Stimulated activated naive CD8-positive, alpha-beta T cell treated with anti-CD3 and anti-CD28 coated beads, Interleukin-15, Interleukin-2, amounts not matched to agents 100 U/mL and 50 U/mL, for 24 hours (primary cell): ENCODE measurements at places on chromosomes 2 and 18.

- DNase-seq, result no peak
Observed at GRCh38 chr2:96565111-96565510, 28.6 kb downstream of the ARID5A start.

DNA sequence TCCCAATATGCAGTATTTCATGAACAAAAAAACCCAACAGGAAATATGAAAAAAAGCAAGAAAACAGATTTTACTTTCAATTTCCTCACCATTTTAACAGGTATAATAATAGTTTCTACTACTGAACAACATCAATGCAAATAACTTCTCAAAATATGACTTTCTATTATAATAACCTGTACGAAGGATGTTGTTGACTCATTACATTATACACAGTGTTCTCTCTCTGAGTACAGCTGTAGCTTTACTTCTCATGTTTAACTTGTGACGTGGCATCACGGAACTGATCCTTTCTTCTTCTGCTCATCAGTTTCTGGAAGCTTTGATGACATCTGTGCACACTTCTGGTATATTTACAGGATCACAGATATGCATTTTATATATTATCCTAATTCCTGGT is 40.0 kb downstream of the FAM228A start:
- DNase-seq, result no peak

- no peak for DNase-seq
Observed at GRCh38 chr2:75190271-75190990, 8.9 kb downstream of the TACR1 start.

GRCh38 chr2:100200985-100201384 is 58.6 kb upstream of the AFF3 start:
- no peak for DNase-seq

- no peak for DNase-seq
Observed at GRCh38 chr2:33378556-33379210, 97.8 kb upstream of the RASGRP3 start.

DNA sequence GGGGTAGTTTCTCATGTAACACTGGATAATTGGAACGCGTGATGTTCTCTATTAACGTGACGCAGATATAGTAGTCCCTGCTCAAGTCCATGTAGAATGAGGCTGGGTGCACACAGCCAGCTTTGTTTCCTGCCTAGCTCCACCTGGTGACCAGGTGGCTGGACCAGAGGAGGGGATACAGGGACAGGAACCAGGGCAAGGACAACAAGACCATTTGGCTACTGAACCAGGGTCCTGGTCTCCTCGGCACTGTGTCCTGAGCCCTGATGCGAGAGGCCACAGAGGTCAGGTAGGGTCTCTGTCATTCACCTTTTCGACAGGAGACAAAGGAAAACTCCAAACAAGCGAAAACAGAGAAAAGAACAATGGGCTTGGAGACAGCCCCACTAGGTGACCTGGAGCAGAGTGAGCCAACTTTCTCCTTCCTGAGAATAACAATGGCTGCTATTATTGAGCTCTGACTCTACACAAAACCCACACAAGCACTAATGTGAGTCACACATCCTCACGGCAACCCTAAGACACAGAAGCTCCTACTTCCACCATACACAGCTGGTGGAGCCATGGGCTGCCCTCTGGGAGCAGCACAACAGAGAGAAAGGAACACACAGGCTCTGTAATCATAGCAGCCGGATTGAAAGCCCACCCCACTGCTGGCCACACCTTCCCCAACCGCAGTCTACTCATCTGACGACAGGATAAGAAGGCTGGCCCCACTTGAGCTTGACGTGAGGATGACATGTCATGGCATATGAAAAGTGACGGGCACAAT is 67.3 kb upstream of the TEX51 start:
- no peak for DNase-seq

GRCh38 chr2:6352247-6352646 is 513.5 kb downstream of the CMPK2 start:
- no peak for DNase-seq

DNA sequence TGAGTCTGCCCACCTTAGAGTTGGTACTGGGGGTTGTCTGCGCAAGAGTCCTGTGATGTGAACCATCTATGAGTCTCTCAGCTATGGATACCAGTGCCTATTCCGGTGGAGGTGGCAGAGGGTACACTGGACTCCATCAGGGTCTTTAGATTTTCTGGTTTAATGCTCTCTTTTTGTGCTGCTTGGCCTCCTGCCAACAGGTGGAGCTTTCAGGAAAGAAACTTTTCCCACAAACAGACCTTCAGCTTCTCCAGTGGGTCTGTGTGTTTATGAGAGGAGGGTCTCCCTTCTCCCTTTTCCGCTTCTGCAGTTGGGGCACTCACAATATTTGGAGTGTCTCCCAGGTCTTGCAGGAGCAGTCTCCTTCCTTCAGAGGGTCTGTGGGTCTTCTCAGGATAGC is 1721.9 kb upstream of the SLC39A10 start:
- DNase-seq, result no peak

DNA sequence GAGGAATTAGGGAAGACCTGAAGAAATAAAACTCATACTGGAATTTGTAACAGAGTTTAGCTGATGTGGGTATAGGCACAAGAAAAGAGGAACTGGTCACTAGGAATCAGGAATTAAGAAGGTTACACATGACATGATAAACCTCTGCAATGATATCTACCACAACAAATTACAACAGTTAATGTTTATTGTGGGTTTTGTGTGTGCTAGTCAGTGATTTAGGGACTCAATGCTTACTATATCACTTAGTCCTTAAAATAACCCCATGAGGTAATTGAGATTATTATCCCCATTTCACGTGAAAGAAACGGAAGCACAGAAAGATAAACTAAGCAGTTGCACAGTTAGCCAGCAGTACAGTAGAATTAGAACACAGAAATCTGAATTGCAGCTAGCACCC is 415.8 kb upstream of the ZEB2 start:
- DNase-seq, result no peak

- no peak for DNase-seq
Observed at GRCh38 chr2:102010902-102011301, 19.1 kb downstream of the IL1R2 start.

DNA sequence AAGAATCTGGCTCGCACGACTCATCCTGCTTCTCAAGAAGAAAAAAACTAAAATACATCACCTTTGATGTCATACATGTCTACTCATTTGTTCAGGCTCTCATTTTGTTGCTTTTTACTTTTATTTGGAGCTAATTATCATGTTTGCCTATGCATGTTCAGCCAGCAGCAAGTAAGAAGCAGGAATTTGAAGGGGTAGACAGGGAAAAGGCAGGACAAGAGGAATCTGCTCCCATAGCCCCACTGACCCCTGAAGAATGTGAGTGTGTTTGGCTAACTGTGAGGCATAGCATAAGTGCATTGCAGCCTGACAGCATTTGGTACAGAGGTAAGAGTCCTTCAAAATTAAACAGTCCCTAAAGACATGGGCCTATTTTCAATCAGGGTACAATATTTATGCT is 72.7 kb downstream of the NYAP2 start:
- DNase-seq, result no peak

DNA sequence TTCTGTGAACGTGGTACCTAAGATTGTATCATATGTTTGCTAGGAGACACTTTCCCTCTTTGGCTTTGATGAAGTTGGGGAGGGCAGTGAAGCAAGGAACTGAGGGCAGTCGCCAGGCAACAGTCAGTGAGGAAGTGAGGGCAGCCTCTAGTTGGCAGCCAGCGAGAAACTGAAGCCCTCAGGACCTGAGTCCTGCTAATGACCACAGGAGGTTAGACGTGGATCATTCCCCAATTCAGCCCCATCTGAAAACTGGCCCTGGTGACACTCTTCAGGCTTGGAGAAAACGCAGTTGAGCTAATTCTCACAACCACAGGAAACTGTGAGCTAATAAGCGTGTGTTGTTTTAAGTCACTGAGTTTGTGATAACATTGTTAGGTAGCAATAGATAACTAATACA is 84.5 kb upstream of the REG3G start:
- DNase-seq, result no peak

- no peak for DNase-seq
Observed at GRCh38 chr2:107091163-107091864, 205.3 kb upstream of the ST6GAL2 start.

- DNase-seq, result peak; percentile 67
Observed at GRCh38 chr18:13566941-13567746, 159.2 kb downstream of the FAM210A start.

DNA sequence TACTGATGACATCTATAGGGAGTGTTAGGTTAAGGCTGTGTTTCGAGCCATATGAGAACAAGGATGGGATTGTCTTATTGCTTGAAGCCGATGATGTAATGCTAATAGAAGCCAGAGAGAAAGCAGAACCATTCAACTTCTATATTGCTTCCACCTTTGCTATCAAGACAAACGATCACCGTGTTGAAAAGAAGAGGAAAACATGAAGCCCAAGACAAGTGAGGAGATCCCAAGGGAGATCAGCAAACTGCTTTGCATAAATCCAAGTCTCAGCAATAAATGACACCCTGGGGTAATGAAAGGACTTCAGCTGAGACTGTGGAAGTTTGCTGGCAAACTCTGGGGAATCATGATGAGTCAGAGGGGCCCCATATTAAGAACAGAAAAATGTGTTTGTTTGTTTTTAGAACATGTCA is 206.2 kb downstream of the NCKAP5 start:
- DNase-seq, result no peak

DNA sequence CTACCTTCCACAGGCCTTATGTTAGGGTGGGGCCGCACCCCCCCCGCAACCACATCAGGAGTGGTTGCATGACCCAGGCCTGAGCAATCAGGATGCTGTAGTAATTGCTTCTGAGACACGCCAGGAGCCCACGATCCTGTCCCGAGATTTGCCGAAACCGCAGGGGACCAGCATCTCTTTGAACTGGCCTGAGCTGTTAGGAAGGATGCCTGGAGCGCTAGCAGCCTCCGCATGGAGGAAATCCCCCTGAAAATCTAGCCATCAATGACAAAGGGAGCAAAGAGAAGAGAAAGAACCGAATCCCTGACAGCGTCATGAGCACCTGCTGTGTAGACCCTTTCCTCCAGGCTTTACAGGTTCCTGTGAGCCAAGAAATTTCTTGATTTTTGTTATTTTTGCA is 8.7 kb upstream of the TEX44 start:
- DNase-seq, result no peak

- DNase-seq, result no peak
Observed at GRCh38 chr2:50840341-50841124, 191.4 kb downstream of the NRXN1 start.

DNA sequence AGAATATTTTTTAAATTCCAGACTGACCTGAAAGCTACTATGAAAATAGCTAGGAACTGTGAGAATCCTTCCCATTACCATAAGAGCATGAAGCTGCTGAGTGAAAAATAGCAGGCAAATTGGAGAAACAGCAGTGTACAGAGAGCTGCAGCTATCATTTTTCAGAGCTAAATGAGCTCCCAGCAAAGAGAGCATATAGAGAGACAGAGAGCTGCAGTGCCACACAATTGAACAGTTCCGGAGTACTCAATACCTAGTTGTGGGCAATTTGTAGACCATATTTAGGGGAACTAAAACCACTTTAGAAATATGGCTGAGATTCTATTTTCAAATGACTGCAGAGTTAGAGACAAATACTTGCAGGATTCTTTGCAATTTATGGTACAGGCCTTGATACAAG is 645.3 kb downstream of the STK39 start:
- DNase-seq, result no peak

- DNase-seq, result no peak
Observed at GRCh38 chr2:215272918-215273317, 38.9 kb upstream of the ATIC start.

- no peak for DNase-seq
Observed at GRCh38 chr18:78966793-78967106, 12.9 kb upstream of the SALL3 start.

GRCh38 chr18:59467497-59467896 is 108.4 kb upstream of the LMAN1 start:
- DNase-seq, result no peak

GRCh38 chr2:133674433-133675331 is 106.4 kb upstream of the NCKAP5 start:
- DNase-seq, result no peak

DNA sequence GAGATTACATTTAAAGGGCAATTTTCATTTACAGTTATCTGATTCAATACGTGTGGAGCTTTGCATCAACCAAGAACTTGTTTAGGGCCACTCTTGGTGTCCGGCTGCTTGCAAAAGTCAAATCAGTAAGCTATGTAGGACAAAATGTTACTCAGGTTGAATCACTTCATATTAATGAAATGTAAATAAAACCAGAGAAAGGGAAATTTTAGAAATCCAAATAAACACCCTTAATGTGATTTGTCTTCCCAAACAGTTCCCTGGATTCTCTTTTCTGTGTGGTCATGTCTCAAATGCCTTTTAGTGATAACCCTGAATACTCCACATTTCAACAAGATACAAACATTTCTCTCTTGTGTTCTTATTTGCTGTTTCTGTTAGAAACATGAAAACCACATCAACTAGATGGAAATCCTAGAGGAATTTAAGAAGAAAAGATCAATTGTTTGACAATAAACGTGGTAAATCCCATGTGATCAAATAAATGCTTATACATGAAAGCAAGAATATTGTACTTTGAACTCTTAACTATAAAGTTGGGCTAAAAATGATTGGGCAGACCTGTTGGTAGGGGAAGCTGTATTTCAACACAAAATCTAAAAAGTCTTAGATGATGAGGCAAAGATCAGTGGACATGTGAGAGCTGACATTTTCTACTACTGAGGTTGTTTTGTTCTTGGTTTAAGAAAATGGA is 101.3 kb downstream of the CDC42EP3 start:
- DNase-seq, result no peak

GRCh38 chr18:73690222-73690621 is 457.4 kb downstream of the FBXO15 start:
- DNase-seq, result no peak

DNA sequence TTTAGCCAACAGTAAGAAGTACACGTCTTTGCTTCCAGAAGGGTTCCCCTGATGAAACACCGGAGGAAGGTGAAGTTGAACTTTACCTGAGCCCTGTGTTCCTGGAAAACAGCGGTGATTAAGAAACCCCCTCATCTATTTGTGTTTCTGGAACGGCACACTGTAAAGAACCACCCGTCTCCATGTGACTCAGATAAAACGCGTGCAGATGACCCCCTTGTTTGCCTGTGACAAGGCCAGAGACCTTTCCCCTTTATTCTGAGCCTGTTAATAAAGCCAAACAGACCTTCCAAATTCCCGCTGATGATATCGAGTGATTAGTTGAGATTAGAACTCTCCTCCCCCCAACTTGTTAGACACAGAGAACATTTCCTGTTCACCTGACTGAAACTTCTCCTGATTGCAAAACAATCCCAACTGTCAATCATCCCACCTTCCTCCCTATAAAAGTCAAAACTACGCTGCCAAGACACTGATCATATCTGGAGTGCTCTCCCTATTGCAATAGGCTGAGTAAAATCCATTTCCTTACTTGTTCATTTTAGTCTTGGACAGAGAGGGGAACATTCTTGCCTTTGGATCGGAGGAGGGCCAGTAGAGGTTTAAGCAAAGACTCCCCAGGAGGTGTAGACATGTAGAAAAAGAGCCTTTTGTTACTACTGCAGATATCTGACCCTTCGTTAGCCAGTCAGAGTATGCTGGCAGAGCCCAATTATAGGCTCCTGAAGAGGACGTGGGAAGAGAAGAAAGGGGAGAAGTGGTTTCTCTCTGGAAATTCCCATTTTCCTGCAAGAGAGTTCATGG is 914 bp upstream of the IWS1 start:
- no peak for DNase-seq

- DNase-seq, result no peak
Observed at GRCh38 chr2:99461828-99462483, 27.9 kb downstream of the REV1 start.

- no peak for DNase-seq
Observed at GRCh38 chr2:236103981-236104380, 64.2 kb downstream of the GBX2 start.
